CD8-positive, alpha-beta memory T cell (primary cell): ENCODE measurements at places on chromosomes 1 and 21. TPM values are rescaled to one million over a fixed set of nuclear protein-coding genes. Genes with fewer than 3 reads are reported as not detected.

Gene CLEC20A
- polyA plus RNA-seq = not detected

Gene RSPO1
- polyA plus RNA-seq = not detected

GRCh38 chr1:67269061-67269460 is 38.6 kb upstream of the IL12RB2 start:
- DNase-seq = no peak

DNA sequence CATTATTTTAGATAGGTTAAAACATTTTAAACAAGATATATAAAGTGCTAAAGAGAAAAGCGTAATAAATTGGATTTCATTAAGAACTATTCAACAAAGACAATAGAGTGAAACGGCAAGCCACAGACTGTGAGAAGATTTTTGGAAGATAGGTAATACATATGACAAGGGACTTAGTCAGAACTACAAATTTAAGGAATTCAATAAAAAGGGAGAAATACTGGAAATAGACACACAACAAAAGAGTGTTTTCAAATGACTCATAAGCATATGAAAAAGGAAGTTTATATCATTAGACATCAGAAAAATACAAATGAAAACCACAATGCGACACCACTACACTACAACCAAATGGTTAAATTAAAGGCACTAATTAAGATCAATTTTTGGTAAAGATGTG is 90.5 kb downstream of the GDAP2 start:
- DNase-seq = no peak

- no peak for DNase-seq
These were observed 12.9 kb downstream of the LRRN2 start for GRCh38 chr1:204672482-204673121.

GRCh38 chr1:47382399-47382983 is 33.6 kb upstream of the FOXE3 start:
- no peak for DNase-seq

DNA sequence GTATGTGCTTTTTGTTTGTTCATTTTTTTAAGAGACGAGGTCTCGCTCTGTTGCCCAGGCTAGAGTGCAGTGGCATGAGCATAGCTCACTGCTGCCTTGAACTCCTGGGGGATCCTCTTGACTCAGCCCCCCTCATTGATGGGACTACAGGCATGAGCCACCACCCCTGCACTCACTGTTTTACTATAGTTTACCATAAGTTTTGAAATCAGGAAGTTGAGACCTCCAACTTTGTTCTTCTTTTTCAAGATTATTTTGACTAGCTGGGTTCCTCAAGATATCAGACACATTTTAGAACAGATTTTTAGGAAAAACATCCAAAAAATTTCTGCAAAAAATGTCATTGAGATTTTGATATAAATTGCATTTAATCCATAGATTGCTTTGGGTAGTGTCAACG is 120.4 kb upstream of the FGGY start:
- DNase-seq = no peak

DNA sequence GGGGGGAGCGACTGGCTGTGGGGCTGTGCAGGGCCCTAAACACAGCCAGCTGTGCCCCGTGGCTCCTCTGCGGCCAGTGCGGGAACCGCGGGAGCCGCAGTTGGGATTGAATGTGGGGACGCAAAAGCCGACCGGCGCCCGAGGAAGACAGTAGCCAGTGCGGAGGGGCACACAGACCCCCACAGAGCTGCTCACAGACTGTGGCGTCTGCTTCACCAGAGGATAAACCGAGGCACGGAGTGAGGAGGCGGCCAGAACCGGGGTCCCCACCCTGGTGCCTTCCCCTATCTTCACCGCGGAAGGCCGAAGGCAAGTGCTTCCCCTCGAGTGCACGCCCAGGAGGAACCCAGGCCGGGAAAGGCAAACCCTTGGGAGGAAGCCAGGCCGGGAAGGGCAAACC is 8.7 kb upstream of the TMEM52 start:
- no peak for DNase-seq

Gene TMEM82
- polyA plus RNA-seq = not detected

GRCh38 chr1:26493267-26493666 is 21.0 kb downstream of the HMGN2 start:
- no peak for DNase-seq

Gene KRTAP23-1
- polyA plus RNA-seq = not detected
